ENCODE measurements at places on chromosomes 1 and 21.

GRCh38 chr1:200960236-200960947 is 63.1 kb downstream of the KIF21B start:
- no peak for DNase-seq

- no peak for DNase-seq
Measured at GRCh38 chr1:91783423-91784170, 102.4 kb downstream of the TGFBR3 start.

DNA sequence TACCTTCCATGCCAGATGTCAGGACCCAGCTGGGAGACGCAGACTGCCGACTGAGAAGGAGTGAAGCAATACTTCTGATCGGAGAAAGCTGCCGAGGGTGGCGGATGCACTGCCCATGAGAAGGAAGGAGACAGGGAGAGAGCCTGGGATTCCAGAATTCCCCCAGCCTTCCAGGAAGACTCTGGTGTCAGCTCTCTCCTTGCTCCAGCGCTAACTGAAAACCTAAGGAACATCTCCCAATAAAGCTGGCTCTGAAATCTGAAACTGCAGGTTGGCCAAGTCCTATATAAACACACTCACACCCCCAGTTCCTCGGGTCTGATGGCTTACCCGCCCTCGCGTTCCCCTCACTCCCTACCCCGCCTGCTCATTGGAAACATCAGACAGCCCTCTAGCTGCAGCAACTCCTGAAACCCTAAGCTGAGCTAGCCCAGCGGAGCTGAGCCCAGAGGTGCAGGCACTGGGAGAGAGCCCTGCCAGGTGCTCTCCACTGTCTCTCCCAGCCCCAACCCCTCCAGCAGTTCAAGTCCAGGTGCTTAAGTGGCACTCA is 52.3 kb downstream of the PLEKHA6 start:
- DNase-seq = no peak

DNA sequence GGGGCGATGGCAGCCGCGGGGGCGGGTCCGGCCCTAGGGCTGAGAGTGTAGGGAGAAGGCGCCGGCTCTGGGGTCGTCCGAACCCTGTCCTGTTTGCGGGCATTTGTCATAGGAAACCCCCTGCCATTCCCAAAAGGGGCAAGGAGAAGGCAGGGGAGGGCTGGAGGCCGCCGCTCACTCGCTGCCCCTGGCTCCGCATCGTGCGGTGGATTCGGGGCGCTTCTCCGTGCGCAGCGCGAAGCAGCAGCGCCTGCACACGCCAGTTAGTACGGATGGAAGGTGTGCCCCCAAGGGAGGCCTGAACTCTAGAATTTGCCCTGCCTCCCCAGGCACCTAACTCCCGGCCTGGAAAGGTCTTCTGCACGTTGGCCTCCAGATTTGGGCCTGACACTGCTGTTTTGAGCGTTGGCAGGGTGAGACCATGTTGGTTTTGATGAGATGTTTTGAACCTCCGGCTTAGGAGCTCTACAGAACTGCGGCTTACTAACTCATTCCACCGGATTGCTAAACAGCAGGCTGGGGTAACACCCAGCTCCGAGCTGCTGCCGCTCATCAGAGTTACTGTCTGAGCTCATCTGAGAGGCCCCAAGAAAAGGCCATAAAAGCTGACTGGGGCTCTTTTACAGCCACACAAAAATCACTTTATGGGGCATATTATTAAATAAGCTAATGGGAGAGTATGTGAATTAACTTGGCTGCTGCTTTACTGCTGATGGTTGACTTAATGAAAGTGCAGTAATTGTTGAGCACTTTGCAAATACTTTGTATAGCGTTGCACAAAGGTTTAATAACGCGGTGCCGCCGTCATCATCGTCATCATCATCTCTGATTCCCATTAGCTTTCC is 987 bp downstream of the GPR137B start:
- DNase-seq = no peak

DNA sequence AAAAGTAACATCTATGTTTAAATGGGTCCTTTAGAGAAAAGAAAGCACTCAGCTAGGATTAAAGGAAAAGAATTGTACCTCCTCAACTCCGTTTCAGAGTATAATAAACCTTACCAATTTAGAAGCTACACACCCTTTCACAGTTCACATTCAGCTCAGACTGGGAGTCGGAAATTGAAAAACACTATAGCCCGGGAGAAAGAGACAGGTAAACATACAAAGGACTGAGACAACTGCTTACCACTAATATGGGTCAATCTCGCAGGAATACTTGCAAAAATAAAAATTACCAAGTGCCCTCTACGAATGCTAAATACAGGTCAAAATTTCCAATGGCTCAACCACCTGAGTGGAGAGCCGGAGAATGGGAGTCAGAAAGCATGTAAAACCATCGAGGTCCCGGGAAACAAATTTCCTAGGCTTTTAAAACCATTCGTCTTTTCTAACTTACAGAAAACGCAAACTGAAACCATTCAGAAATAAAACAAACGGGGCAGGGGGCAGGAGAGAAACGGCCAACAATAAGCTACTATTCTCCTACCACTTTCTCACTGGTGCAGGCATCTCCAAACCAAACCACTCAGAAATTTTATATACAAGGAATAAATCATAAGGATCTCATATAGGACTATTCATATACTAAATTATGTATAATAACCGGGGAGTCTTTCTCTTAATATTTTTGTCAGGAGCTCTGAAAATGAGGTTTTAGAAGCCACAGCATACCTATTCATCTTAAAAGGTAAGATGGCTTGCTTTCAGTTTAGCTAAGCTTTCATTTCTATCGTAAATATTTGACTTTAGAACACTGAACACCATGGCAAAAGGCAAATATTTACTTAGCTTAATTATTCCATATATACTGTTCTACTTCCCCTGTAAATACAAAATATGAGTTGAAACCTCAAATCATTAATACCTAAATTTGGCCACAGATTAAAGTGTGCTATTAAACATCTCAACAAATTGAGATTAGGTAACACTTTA is 136.5 kb downstream of the RERE start:
- no peak for DNase-seq

GRCh38 chr1:15902882-15903281 is 55.4 kb downstream of the SPEN start:
- no peak for DNase-seq

GRCh38 chr21:21458124-21458631 is 460.0 kb downstream of the NCAM2 start:
- no peak for DNase-seq

- no peak for DNase-seq
Measured at GRCh38 chr1:36624466-36624865, 141.8 kb upstream of the CSF3R start.

GRCh38 chr1:87224201-87224600 is 104.5 kb upstream of the LMO4 start:
- no peak for DNase-seq

DNA sequence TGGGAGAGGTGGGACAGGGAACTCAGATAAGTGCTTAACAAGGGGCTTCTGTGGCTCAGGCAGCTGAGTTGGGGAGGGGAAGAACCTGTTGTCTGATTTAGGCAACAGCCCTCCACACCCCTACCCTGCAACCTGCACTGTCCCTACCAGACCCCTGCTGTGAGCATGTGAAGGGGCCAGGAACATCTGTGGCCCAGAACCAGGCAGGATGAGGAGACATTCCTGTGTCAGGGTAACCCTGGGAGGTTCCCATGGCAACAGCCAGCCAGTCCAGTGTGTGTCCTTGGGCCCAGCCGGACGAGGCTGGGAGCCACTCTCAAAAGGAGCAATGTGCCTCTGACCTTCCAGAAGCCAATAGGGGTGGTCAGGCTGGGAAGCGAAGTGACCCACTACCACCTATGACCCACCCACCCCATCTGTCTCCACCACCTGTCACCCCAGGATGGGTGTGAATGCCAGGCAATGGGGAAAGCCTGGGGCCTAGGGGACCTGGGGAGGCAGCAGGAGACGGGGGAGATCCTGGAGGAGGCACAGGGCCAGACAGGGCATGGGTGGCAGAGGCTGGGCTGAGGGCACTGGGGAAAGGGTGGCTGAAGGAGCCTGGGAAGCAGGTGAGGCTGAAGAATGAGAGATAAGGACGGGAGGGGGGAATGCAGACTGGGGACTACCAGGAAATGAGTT is 5.0 kb upstream of the PMVK start:
- DNase-seq = no peak

GRCh38 chr1:76225526-76225925 is 151.0 kb downstream of the ST6GALNAC3 start:
- no peak for DNase-seq

DNA sequence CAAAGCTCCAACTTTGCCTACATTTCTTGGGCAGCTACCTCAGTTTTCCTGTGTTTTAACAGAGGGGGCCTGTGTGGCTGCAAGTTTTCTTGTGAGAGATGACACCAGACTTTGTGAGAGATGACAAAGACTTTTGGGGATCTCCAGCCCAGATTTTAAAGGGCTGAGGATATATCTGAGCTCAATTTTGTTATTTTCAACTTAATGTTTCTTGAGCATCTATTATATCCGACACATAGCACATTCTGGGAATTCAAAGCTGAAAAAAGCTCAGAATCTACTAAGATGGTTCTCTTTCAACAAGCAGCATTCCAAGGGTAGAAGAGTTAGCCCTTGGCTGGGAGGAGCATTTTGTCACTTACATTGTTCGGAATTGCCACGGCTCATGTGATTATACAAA is 53.4 kb upstream of the PTGFRN start:
- DNase-seq = no peak

GRCh38 chr21:17466166-17466565 is 46.7 kb upstream of the CXADR start:
- no peak for DNase-seq

DNA sequence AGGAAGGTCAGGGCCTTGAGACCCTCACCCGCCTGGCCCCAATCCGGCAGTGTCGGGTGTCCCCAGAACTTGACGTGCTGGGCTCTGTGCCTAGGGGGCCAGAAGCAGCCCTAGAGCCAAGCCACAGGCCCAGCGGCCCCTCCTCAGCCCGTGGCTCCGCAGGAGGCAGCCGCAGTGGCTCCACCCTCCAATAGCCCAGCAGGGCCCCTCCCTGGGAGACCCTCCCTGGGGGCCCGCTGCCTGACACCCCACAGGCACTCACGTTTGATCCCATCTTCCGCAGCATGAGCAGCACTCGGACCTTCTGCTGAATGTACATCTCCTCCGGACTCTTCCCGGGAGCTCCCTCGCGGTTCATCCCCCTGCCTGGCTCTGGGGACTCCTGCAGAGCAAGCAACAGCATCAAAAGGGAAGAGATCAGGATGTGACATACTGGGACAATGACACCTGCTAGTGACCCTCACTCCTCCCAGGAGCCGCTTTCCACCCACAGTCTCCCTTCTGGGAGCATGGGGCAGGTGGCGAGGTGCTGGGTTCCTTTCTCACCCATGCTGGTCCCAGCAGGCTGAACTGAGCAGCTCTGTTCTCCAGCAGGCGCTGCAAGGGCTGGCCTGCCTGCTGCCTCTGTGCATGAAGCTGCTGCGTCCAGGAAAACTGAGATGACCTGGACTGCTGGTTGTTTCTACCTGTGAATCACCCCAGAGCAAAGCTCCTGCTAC is 38.2 kb downstream of the CTNNBIP1 start:
- no peak for DNase-seq

DNA sequence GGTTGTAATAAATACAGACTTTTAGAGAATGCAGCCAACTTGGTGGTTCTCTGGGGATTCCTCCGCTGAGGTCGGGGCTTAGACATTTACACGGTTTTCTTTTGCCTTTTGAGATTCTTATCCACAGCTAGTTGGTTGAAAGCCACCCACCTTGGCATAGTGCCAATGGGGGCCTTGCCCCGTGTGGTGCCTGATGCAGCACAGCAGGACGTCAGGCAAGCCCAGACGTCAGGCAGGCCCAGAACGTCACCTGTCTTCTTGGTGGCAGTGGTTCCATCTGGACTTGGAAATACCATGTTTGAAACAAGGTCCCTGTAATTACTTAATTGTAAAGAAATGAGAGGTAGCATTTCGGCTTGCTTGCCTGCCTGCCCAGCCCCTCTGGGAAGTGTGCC is 78.5 kb downstream of the GALNT2 start:
- no peak for DNase-seq

- DNase-seq = no peak
Measured at GRCh38 chr1:153685544-153686340, 7.3 kb downstream of the NPR1 start.

Data from activated T-helper 1 cell treated with anti-CD3 and anti-CD28 coated beads, Interleukin-2, amount 50 U/mL, for 16 hours (primary cell).